ENCODE measurements at places on chromosomes 7 and 10.

DNA sequence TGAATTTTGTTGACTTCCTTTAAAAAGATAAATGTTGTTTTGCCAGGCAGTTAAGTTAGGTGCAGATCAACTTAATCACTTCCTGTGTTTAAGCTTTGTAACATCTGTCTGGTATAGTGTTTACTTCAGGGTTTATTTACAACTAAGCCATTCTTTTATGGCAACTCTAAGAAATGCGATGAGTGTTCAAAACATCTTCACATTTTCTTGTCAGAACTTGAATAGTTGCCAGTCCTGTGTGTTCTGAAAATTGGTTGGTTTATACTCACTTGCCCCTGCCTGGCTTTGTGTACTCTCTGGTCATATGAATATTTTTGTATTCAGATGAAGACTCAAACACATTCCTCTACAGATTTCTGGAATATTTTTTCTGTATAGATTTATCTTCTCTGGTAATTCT, 327.2 kb downstream of the MDFIC start:
- no peak for DNase-seq

DNA sequence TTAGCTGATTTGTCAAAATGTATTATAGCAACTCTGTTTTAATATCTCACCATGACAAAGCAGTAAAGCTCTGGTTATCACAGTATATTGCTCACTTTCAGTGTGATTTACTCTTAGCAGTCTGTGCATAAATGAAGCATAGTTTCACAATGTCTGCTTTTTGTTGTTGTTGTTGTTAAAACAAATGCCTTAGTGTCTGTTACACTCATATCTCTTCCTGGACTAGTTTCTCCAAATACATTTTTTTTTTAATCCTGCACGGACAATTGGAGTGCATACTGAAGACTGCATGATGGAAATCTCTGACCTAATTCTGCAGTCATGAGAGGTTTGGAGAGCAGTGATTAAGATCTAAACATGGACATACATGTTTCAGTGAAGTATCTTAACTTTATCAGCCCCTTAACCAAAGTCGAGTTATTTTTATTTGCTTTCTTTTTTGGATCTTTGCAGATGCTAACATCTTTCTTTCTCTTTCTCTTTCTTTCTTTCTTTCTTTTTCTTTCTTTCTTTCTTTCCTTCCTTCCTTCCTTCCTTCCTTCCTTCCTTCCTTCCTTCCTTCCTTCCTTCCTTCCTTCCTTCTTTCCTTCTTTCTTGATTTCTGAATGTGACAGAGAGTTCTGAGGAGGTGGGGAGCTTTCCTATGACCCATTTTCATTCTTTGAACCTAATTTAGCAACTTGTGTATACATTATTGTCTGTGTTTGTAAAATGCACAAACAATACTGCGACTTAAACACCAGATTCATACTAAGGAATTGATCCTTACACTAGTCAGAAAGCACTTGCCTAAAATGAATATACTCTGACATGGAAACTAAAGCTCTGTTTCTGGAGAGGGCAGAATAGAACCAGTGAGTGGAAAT, 161.5 kb upstream of the AGR3 start:
- no peak for DNase-seq

DNA sequence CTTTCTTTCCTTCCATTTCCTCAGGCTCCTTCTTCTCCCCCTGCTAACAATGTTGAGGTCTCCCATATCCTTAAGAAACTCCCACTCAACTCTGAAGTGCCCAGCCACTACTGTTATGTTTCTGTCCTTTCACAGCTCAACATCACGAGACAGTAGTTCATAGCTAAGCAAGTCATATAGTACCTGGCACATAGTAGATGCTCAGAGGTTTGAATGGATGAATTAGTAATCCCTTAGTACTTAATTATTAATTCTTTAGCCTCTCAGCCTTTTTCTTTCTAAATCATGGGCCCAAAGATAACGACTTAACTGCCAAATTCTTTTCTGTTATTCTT, 22.6 kb downstream of the CSGALNACT2 start:
- DNase-seq: no peak

DNA sequence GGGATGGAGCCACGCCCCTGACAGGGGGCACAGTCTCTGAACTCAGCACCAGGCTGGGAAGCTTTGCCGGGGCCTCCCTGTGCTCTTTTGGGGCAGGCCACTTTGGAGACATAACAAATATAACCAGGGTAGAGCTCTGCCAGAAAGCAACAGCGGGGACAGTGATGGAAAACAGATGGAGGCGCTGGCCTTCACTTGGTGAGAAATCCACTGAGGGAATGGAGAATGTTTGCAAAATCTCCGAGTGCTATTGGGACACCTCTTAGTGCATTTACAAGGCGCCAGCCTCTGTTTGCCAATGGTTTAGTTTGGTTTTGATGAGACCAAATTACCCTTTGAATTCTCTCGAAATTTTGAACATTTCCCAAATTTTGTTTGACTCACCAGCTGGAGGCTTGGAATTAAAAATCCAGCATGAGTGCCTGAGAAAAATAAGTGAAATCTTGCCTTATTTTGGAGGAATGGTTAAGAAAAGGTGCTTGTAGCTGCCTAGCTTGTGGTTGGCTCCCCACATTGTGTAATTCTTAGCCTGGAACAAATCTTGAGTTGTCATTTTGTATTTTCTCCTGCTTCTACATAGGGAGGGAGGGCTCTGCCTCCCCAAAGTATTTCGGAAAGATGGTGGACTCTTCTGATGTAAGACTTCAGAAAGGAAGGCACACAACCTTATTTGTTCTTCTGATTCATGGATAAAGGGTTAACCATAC, 980.5 kb downstream of the LRMDA start:
- no peak for DNase-seq

- no peak for DNase-seq
These were observed 13.7 kb upstream of the CNNM2 start for GRCh38 chr10:102904346-102904745.

GRCh38 chr10:29791773-29792172, 157.0 kb upstream of the SVIL start:
- DNase-seq: no peak

- no peak for DNase-seq
These were observed 164.4 kb downstream of the SVIL start for GRCh38 chr10:29470355-29470705.

DNA sequence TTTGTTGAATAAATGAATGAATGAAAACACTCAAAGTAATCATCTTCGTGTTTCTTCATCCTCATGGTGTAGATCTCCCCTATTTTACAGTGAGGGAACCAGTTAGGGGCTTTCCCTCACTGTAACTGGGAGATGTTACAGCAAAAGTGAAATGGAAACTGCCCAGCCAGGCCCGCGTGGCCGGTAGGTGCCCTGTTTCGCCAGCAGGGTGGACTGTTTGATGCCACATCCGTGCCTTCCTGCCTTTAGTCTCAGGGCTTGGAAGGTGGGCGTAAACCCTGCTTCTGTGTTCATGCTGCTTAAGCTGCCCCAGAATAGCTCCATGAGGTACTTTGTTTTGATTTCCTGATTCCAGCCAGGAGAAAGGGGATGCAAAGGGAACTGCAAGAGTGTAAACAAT, 268.8 kb downstream of the PLXNA4 start:
- no peak for DNase-seq

GRCh38 chr7:28078036-28078901, 102.3 kb downstream of the JAZF1 start:
- peak; percentile 81 for DNase-seq

DNA sequence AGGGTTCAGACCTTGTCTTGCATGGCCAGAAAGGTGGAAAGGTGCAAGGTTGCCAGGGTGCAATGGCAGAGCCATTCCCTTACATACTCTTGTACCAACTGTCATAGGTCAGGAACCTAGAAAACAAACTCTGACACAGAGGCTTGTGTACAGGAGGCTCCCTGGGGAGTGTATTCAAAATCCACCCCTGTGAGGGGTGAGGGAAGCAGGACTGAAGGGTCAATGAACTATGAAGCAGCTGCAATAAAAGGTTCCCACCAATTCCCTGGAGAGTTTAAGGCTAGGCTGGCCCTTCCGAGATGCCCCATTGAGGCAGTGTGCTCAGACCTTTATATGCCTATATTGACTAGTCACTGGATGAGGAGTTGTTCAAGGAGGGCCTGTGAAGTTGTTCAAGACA, 13.9 kb upstream of the CUZD1 start:
- DNase-seq: no peak

DNA sequence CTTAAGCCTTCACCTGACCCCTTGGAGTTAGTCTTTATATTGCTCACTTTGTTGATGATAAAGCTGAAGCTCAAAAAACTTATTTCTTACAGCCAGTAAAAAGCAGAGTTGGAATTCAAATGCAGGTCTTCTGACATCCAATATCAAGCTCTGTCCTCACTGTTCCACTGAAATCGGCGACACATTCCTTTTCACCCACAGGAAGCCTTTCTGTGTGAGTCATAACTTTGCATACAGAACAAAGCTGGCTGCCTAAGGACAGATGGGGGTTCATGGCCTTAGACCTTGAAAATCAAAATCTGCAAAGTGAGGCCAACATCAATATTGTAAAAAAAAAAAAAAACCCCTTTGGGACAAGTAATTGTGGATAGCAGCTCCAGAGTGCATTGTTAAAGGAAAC, 21.8 kb upstream of the AKR1B1 start:
- no peak for DNase-seq

DNA sequence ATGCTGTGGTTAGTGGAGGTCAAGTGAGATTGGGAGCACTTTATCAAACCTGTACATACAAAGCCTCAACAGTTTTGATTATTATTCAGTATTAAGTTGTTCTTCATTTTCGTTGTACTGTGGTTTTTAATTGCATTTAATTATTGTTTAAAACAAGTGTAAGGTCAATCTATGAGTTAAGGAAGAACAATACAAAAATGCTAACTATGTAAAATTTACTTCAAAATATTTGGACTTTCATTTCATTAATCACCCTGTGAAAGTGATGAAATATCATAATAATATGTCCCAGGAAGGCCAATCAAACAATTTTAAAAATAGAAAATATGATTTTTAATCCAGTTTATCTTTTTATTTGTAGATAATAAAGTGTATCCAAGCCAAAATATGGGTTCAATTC, 13.6 kb upstream of the NDUFA5 start:
- DNase-seq: no peak

DNA sequence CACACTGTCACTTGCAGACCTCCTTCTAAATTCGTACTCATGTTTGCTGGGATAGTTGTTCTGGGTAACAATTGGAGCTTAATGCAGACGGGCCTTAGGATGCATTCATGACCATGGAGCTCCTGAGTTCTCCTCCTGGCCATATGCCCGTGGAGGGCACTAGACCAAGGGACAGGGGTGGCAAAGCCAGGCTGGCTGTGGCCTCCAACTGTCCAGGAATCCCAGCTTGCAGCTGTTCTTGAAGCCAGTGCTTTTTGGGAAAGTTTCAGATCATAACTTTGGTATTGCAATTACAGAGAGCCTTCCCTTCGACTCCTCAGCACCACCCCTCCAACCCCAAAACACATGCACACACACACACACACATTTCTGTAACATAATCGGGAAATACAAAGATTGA, 30.6 kb downstream of the ANTXRL start:
- DNase-seq: no peak

DNA sequence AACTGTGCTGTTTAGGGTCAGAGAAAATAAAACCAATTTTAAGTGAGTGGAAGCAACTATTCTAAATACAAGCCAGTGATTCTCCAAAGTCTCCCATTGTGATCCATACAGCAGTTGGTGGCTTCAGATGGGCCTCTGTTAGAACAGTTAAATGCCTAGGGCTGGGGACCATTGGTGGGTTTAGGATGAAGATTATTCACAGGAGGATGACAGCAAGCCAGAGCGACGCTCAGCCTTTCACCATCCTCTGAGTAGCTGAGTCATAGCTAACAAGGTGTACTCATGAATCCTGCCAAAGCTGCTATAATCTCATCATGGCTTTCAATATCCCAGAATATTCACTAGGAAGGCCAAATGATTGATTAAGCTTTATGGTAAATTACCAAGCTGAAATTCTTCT, 39.6 kb downstream of the STARD3NL start:
- DNase-seq: no peak

DNA sequence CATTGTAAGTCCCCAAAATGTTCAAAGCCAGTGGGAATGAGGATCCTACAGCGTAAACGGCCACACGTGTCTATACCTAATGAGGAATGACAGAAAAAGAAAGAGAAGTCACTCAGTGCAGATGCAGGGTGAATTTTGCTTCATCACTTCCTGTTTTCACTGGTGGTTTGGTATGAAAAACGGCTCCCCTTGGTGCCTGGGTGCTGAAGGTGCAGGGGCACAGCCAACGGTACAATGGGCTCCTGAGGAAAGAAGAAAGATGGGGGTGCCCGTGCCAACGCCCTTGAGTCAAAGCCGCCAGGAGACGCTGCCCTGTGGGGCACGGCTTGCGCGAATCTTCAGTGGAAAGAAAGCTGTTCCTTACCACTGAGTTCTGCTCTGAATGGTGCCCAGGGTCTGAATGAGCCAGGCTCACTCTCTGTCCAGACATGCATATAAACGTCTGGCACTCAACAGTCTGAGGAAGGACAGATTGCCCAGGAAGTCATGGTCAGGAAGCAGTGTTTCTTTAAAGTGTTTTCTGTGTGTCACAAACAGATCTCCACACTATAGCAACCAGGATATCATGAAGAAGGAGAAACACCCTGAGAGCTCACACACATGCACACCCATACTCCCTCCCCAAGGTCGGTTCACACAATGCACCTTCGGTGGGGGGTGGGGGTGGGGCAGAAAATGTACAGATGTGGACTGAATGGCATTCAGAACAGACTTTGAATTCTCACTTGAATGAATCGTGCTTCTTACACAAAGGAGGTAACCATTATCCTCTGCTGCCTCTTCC, 105.8 kb downstream of the ELMO1 start:
- DNase-seq: no peak

- DNase-seq: no peak
These were observed 8.7 kb downstream of the CEP55 start for GRCh38 chr10:93505075-93505474.

DNA sequence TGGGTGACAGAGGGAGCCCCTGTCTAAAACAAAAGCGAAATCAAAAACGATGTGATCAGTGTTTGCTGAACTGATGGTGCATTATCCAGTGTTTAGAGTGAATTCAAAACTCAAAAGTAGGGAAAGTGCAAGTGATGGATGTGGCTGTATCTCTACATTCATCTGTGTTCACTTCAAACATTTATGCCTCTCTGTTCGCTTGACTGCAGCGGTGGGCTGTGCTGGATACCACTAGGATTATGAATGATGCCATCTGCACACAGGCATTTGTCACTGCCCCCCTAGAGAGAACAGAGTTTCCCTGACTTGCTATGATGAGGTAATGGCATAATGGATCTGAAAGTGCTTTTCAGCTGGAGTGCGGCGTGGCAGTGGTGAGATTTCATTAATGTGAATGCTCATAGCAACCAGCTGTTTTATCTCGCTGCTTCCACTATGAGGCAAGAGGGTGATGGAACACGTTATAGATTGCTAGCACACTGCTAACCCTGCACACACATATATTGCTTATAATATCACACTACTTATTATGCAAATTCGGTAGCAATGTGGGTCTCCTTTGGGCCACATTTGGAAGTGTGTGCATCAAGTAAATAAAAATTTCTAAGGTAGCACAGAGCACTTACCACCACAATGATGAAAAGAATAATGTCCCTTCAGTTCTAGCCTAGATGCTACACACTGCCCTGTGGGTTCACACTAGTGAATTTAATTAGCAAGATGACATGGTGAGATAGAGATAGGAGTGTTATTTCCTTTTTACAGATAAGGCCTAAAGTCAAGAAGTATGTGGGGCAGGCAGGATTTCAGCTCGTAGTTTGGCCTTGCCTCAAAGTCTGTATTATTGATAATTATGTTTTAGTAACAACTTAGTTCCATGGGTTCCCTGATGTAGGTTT, 164.7 kb downstream of the CAMK1D start:
- peak; percentile 19 for DNase-seq
